ENCODE measurements at places on chromosomes 6 and 20.

GRCh38 chr6:165636402-165637048 lies 26.5 kb downstream of the PDE10A start:
- no peak for DNase-seq

DNA sequence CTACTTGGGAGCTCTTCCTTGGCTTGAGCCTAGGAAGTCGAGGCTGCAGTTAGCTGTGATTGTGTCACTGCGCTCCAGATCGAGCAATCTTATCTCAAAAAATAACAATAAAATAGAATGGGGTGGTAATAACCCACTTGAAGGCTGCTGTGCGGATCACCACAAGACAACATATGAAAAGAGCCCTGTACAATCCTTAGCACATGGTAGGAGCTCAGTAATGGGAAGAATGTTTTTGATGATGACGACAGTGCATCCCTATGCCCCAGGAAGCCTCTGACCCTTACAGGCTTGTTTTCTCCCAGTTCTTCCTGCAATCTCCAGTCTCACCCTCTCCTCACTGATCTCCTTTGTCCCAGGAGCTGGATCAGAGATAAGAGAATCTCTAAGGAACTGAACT lies 15.5 kb downstream of the SCUBE3 start:
- no peak for DNase-seq

DNA sequence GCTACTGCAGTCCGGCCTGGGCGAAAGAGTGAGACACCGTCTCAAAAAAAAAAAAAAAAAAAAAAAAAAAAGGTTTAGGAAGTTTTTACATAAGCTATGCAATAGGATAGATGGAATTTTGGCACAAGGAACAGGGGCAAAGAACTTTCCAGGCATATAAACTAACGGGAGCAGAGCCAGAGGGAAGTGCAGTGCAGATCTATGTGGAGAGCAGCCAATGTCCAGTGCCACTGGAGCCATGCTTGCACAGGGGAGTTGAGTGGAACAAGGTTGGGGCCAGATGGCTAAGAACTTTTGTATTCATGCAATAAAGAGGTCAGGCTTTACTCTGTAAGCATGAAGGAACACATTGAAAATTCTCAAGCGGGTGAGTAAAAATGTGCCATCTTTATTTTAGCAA lies 10.8 kb downstream of the SLC17A2 start:
- no peak for DNase-seq

DNA sequence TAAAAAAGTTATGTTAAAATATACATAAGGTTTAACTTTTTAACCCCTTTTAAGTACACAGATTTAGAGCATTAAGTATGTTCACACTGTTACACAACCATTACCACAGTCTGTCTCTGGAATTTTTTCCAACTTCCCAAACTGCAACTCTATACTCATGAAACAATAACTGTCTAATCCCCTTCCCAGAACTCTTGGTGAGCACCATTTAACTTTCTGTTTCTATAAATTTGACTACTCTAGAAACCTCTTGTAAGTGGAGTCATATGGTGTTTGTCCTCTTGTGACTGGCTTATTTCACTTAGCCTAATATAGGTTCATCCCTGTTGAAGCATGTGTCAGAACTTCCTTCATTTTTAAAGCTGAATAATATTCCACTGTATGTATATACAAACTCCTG lies 98.1 kb downstream of the MAP3K7 start:
- DNase-seq, result no peak

DNA sequence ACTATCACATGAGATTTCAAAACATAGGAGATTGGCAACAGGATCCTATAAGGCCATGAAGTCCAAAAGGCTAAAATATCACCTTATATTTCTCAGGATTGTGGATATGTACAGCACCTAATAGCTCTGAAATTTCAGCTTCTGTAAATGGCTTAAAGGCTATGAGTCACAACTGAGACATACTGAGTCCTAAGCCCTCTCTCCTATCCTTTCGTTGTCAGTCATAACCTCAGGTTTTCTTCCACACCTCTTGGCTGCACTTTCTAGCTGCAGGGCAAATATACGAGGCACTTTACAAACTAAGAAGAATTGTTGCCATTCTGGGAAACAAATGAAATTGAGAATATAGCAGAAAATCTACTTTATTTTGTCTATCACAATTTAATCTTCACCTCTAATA lies 969.9 kb upstream of the EPHA7 start:
- no peak for DNase-seq

Measured in nephron progenitor cell (in vitro differentiated cells).